ENCODE measurements at places on chromosomes 5 and 9.

GRCh38 chr5:41763081-41763480 lies 107.1 kb downstream of the OXCT1 start:
- no peak for DNase-seq

GRCh38 chr9:6417186-6417585 lies 4.2 kb downstream of the UHRF2 start:
- DNase-seq = no peak

GRCh38 chr5:154972476-154973080 lies 31.7 kb downstream of the MRPL22 start:
- DNase-seq = no peak

- no peak for DNase-seq
These were observed 236.1 kb upstream of the CDH12 start for GRCh38 chr5:23089286-23089685.

DNA sequence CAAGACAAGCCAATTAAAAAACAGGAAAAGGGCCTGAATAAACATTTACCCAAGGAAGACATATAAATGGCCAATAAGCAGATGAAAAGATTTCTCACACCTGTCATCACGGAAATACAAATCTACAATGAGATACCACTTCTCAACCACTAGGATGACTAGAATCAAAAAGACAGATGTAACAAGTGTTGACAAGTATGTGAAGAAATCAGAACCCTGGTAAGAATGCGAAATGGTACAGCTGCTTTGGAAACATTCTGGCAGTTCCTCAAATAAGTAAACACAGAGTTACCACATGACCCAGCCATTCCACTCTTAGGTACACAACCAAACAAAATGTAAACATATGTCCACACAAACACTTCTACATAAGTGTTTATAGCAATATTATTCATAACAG lies 32.5 kb downstream of the LEAP2 start:
- DNase-seq = no peak

DNA sequence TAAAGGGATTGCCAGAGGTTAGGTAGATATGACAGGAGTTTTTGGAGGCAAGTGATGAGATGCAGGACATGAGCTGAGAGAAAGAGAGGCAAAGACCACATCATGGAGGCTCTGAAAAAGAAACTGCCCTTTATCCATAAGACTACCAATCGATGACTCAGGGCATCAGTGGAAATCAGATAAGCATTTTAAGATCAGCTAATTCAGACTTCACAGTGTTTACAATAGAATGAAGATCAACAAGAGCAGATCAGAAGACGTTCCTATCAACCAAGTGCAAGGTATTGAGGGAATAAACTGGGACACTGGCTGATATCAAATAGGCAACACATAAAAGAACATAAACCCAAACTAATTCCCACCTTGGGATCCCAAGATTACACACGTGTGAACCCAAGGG lies 227.2 kb downstream of the SLCO4C1 start:
- DNase-seq = no peak

DNA sequence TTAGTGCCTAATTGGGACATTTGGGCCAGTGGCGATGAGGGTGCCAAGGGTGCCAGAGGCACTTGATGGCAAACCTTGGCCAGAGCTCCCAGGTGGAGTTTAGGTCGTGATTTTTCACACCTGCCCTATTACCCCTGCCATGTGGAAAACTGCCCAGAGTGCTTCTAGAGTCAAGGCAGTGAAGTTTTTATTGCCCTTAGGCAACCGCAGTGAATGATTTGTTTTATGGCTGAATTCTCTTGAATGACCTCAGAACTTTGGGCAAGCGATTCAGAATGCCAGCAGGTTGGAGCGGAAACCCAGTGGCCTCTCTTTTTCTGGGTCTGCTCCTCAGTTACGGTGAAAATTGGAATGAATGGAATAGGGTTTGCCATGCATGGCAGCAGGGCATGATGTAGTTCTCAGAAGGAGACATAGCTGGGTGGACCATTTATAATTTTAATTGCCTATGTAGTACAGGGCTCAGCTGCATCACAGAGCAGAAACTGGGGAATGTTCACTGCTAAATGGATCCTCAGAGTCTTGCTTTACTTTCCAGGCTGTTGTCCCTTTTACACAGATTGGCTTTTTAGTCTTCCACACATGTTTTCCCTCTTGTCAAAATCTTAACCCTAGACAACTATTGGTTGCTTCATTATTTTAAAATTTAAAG lies 820.0 kb upstream of the SEMA6A start:
- DNase-seq = no peak

- no peak for DNase-seq
These were observed 25.5 kb upstream of the SLC25A51 start for GRCh38 chr9:37929441-37929895.

DNA sequence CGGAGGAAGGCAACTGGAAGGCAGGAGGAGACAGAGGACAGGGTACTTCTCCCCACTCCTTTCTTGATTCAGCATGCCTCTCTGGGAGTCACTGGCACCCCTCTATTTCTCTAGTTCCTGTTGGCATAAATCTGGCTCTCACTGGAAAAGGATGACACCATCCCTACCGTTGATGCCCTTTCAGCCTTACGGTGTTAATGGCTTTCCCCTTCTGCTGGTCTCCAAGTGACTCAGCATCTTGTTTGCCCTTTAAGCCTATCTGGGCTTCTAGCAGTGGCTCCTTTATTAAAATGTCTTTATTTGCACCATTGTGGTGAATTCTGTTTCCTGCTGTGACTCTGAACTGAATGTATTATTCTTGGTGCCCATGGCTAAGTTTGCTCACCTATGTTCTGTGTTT lies 227.3 kb upstream of the GLRA1 start:
- no peak for DNase-seq

GRCh38 chr5:55037046-55037771 lies 13.2 kb downstream of the GZMK start:
- DNase-seq = no peak

DNA sequence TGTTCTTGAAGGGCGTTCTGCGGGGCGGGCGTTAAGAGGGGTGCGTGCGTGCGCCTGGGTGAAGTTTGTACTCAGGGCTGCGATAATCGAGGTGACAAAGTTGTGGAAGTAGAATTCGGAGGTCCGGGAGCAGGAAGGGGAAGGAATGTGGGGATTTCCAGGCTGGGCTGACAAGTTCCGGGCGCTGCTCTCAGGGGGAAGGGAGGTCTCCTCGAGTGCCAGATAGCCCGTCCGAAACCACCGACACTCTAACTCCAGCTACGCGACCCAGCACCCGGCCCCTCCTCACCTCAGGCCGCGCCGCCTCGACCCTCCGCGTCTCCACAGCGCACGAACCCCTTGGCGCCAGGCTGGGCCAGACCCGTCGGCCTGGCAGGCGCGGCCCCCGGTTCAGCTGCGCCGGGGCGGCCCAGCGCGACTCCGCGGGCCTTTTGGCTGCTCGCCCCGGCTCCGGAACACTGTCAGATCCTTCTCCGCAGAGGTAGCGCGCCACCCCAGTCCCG lies at the start of gene IL6ST:
Gene IL6ST, minus strand, starts transcription at position 469 of the 503 bp plus-strand sequence. CDS start 18,685 bp downstream, outside the sequence.
- no peak for DNase-seq

DNA sequence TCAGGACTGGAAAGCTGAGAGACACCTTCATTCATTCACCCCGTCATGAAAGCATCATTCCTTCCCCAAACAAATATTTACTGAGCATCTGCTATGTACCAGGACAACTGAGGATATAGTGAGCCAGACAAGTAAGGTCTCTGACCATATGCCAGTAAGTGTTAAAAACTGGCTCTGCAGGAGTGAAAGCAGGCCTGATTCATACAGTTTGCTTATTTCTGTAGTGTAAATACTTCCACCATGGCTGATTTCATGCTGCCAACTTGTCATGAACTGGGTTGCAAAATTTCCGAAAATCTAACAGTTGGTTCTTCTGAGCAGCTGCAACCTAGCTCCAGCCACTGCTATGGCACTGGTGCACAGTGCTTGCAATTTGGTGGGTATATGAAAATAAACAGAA lies 68.1 kb downstream of the YIPF5 start:
- no peak for DNase-seq

GRCh38 chr5:958701-959571 lies 49.7 kb upstream of the NKD2 start:
- DNase-seq = no peak

Measured in AG04449 (cell line).